ENCODE measurements at places on chromosomes 5 and 9.

GRCh38 chr5:172901012-172901780 lies 58.0 kb upstream of the RPL26L1 start:
- no peak for DNase-seq

DNA sequence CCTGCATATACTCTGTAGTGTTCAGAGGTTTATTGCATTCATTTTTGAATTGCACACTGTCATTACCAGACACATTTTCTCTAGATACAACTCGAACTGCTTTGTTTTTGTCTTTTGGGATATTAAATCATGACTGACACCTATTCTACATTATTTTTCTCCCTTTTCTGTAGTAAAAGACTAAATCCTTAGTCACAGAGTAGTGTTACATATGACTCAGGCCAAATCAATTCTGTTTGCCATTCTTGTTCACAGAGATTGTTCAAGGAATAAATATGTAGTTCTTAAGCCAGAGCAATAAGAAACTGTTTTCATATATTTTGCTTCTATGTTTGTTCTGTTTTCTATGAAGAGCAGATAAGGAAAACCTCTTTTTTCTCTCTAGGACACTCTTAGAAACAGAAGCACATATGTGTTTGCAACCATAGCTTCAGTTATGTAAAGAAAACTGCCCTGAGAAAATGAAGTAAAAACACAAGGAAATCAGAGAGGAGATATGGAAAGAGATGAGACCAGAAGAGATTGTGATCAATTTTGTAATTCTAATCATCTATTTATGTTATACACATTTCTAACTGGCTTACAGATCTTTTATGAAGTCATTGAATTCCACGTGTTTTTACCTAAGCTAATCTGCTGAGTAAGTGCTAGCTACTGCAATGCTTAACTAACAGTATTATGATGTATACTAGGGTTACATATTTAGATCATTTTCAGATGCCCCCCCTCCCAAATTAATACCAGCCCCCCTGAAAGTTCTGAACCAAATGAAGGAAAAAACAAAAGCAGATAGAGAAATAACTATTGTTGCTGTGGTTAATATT lies 1995.6 kb upstream of the CDH6 start:
- no peak for DNase-seq

GRCh38 chr5:115398719-115399118 lies 102.3 kb upstream of the CCDC112 start:
- DNase-seq = no peak

DNA sequence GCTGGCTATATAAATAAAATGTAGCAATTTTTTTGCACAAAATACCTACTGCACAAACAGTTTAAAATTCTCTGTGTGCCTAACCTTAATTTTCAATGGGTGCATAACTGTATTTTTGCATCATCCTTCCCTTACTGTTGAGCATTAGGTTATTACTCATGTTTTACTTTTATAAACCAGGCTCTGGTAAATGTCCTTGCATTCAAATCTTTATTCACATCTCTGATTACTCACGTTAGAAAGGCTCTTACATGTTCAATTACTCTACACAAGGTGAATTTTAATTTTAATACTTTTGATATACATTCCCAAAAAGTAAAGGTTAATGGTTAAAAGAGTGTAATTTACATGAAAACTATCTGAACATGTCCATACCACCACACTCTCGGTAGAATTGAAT lies 246.1 kb downstream of the PRELID2 start:
- DNase-seq = no peak

- DNase-seq = peak; percentile 71
These were observed 654 bp downstream of the PURA start for GRCh38 chr5:140114341-140115185.

Measured in OCI-LY7 (cell line).